ENCODE measurements at places on chromosomes 13 and 19.

DNA sequence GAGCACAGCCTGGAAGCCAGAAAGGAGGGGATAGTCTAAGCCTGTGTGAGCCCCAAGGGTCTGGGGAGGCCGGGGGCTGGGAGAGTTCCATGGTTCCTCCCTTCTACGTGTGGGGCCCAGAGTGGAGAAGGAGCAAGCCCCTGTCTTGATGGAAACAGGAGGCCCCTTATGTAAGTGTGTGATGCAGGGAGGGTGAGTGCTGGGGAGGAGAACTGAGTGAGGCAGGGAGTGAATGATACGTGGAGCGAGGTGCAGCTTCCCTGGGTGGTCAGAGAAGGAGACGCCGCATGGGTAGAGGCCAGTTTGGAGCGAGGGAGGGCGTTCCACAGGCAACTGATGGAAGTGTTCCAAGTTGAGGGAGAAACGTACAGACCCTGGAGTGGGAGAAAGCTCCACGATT, 16.0 kb downstream of the MAG start:
- no peak for DNase-seq

- peak; percentile 56 for DNase-seq
These were observed 21.0 kb downstream of the ITGBL1 start for GRCh38 chr13:101473458-101473857.

- no peak for DNase-seq
These were observed 243.4 kb downstream of the NHLRC3 start for GRCh38 chr13:39281539-39282150.

- no peak for DNase-seq
These were observed 7.6 kb upstream of the KANK2 start for GRCh38 chr19:11204943-11205349.

- no peak for DNase-seq
These were observed 30.2 kb upstream of the C19orf12 start for GRCh38 chr19:29745253-29745652.

DNA sequence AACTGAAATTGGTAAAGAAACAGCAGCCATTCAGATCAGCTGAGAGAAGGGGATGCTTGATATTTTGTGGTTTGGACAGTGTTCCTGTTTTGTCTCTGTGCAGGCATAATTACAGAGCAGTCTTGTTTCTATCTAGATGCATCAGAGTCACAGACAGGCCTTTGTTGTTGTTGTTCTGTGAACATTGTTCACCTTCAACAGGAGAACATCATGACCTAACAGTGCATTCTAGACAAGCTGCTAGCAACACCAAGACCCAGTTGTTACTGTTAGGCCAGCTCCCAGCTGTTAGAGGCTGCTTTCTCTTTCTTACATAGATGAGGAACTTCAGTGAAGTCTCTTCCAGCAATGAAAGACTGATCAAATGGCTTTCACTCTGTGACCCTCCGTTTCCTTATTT, 8.5 kb upstream of the LSR start:
- no peak for DNase-seq

DNA sequence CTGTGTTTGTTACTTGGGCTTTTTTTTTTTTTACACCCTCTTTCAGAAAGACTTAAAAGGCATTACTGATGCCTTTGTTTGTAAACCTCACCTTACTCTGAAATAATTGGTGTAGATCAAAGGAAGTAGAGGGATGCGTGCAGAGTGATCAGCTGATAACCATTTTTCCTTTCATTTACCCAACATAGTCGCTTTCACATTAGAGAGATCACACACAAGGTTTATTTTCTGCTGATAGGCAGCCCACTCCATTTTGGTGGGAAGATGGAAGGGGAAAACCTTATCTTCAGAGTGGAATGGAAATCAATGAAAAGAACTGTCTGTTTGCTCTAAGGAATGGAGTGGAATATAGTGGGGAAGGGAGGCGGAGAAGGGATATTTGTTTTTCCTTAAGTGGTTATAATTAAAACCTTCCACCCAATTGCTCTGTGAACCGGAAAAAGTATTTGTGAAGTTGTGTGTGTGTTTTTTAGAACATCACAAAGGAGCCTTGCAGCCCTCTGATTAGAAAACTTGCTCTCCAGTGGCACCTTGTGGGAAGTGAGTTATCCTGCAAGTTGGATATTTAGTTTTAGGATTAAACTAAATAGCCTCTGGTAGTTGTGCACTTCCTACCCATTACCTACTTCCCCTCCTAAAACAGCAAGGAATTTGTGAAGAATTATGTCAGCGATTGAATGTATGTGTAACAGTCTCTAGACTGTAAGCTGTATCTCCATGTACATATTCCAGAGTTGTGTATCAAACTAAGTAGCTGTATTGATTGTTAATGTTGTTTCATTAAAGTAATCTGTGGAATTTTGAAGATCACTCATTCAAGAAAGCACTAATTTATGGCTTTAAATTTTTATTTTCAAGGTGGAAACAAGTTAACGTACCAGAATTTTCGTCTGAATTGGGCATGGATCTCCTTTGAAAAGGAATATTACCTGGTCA, 76.8 kb downstream of the FREM2 start:
- no peak for DNase-seq

DNA sequence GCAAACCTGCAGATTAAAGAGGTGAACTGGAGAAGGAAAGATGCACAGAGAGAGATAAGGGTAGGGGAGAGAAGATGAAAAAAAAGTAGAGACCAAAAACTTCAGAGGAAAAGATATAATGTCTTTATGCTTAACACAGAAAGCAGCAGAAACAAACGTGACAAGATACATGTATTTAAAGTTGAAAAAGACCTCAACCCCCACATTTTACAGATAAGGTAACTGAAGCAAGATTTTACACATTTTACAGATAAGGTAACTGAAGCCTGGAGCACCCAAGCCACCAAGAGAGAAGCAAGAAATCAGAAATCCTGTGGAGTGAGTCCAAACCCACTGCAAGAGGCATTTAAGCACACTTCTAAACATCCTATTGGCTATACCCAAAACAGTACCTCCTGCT, 185.3 kb downstream of the TBC1D4 start:
- no peak for DNase-seq
